Stimulated activated CD8-positive, alpha-beta memory T cell treated with anti-CD3 and anti-CD28 coated beads, Interleukin-7, amount 100 ng/mL, for 24 hours (primary cell): ENCODE measurements at places on chromosomes 6 and 20.

DNA sequence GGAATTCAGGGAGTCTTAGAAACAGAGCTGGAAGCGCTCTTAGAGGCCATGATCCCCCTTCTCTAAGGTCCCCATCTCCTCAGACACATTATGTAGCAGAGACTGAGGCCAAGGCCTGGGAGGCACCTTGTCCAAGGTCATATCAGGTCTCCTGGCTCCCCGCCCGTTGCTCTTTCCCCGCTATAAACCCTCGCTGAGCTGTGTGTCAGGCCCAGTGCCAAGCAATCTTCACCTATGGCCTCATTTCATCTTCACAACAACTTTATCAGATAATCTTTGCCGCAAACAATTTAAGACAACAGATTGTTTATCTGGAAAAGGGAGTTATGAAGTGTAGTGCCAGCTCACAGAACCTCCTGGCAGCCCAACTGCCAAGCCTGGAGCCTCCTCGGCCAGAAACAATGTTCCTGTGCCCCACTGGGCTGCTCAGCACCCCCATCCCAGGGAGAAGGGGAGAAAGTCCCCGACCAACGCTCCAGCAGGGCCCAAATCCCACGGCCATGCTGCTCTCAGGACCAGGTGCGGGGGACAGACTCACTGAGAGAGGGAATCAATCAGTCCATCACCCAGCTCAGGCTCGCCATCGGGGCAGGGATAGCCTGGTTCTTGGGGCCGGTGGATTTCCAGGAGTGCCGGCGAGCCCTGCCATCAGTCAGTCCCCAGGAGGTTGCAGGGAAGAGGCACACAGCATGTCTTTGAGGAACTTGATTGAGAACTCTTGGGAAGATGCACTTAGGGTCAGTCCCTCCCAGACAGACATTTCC lies 16.9 kb upstream of the FANCE start:
- no peak for DNase-seq

GRCh38 chr6:1931817-1932216 lies 313.6 kb downstream of the GMDS start:
- DNase-seq = no peak

DNA sequence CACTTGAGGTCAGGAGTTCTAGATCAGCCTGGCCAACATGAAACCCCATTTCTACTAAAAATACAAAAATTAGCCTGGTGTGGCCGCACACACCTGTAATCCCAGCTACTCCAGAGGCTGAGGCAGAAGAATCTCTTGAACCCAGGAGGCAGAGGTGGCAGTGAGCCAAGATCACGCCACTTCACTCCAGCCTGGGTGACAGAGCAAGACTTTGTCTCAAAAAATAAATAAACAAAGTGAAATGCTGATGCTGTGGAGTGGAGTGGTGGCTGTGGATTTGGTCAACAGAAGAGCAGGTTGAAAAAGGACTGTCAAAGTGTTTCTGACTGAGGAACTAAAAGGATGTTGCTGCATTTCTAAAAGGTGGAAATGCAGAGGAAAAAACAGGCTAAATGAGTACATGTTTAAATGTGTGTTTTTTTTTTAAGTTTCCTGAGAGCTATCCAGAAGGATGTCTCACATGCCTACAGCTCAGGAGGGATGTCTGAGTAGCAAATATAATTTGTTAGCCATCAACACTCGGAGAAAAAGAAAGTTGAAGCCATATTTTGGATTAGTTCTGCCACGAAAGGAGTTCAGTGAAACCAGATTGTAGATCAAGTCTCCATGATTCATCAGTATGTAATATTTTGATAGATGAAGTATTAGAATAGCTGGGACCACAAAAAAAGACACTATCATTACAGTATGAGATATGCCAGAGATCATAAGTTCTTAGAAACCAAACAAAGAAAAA lies 621.1 kb upstream of the ADGRB3 start:
- no peak for DNase-seq

DNA sequence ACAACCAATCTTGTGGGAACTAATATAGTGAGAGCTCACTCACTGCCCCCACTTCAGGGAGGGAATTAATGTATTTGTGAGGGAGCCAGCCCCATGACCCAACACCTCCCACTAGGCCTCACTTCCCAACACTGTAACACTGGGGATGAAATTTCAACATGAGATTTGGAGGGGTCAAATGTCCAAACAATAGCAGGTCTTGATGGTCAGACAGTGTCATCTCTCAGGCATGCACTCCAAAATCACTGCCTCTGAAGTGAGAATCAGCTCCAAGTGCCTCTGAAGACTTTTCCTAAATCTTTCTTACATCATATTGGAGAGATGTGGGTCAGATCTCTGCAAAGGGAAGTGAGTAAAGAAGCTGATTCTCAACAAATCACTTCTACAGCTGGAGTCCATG lies 13.8 kb upstream of the SAYSD1 start:
- DNase-seq = no peak

DNA sequence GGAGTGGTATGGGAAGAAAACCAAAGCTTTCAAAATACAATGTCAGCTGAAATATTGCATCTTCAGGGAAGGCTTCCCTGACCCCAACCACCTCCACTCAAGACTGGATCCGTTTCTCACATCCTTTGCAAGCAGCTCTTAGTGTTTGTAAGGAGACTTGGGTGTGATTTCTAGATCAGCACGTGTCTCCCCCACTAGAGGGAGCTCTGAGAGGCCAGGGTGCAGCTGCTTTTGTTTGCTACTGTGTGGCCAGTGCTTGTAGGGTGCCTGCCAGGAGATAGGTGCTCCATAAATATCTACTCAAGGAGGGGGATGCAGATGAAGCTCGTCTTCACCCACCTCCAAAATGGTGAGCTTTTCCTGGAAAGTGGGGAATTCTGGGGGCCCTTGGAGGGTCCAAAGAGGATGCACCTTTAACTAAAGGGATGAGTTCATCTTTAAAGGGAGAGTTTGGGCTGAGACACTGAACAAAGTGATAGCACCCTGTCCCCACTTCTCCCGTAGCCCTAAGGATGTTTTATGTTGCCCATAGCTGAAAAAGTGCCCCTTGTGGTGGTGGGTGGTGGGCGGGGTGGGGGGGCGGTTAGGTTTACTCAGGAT lies 52.6 kb upstream of the MAFB start:
- no peak for DNase-seq

- DNase-seq = no peak
Measured at GRCh38 chr6:131054392-131055250, 8.4 kb downstream of the EPB41L2 start.

DNA sequence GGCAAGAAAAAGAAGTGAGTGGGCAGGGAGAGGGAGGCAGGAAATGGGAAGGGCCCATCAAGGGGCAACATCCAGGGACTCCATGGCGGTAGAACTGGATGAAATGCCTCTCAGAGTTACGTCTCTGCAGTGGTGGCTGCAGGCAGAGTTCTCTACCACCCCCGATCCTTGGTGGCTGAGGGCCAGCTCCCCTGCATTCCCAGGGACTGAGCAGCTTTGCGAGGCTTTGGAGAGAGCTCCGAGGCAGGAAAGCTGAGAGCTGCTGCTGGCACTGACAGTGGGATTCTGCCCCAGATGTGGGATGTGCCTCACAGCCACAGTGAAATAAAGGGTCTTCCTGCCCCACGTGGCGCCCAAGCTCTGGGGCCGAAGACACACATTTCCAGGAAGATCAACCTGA lies 236.6 kb downstream of the SLC24A3 start:
- DNase-seq = no peak

DNA sequence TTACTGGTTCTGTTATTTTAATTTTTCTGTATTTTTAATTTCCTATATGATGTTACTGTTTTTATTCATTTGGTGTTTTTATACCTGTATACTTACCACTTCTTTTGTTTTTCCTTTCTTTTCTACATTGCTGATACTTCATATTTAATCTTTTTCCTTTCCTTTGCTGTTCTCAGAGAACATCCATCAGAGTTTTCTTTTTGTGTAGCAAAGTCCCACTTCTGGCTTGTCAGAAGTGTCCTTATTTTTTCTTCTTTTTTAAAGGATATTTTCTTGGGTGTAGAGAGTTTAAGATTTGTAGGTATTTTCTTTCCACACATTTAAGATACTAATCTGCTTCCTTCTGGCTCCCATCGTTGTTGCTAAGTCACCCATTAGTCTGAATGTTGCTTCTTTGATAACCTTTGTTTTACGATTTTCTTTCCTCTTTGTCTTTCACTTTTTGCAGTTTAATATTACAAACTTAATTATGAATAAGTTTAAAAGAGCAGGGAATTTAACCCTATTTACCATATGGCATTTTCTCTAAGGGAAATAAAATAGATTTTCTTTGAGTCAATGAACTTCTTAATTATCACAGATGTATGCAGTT lies 18.5 kb downstream of the CD2AP start:
- DNase-seq = no peak

DNA sequence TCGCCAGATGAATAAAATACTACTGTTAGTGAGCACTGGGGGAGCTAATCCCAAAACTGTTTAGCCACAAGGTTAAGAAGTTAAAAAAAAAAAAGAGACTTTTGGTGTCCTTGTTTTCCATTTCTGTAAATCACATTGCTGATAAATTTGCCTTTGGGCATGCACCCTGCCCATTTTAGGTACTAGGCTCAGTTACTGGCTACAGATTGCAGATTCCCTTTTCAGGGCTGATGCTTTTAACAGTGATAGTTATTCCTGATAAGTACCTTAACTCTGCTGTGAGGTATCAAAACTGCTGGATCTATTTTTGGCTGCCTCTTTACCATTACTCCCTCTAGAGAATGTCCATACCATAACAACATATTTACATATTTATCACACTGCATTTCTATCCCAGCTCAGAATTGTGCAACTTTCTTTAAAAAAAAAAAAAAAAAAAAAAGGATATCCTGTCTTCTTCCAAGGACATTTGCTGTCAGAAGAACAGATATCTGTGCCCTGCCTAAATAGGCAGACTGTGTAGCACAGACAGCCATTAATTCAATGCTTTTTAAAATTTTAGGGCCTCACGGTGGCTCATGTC lies 94.5 kb downstream of the SSR1 start:
- DNase-seq = no peak

GRCh38 chr6:145400508-145400907 lies 334.8 kb downstream of the EPM2A start:
- no peak for DNase-seq

- no peak for DNase-seq
Measured at GRCh38 chr20:64142590-64142989, 21.7 kb upstream of the MYT1 start.

DNA sequence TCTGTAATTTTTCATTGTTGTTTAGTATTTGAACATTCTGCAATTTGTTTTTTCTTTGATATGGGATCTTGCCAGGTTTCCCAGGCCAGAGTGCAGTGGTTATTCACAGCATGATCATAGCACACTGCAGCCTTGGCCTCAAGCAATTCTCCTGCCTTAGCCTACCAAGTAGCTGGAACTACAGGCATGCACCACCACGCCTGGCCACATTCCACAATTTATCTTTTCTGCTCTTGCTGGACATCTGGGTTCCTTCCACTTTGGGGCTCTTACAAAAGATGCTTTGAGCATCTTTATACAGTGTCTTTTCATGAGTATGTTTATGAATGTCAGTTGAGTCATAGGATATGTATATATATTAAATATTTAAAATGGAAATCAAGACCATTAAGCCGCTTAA lies 42.0 kb downstream of the PGM3 start:
- DNase-seq = no peak

DNA sequence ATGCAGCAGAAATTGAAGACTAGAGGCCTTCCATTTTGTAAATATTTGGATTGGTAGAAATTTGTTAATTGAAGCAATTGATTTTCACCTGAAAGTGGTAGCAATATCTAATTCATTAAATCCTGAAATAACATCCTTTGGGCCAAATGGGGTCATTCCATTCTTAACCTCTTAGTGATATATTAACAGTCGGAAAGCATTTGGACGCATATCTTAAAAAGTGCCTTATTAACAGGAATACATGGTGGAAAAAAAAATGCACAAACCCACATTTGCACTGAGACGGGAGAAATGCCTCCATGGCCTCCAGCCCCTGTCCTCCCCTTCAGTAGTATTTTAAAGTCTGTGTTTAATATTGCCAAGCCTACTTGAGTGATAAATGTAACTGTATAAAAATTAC lies 205.5 kb downstream of the TFAP2B start:
- no peak for DNase-seq

GRCh38 chr6:121880831-121881230 lies 445.4 kb downstream of the GJA1 start:
- no peak for DNase-seq

DNA sequence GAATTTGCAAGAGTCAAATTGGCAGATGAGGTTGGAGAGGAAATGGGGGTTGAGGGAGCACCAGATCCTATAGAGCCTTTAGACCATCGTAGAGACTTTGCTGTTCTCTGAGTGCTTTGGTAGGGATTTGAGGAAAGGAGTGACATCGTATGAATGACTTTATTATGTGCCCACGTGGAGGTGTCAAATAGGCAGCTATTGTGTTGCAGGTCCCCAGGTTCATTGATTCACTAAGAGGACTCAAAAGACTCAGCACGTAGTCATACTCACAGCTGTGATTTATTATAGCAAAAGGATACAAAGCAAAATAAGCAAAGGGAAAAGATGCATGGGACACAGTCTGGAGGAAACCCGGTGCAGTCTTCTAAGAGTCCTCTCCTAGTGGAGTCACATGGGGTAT lies 2.2 kb downstream of the MTRES1 start:
- no peak for DNase-seq

DNA sequence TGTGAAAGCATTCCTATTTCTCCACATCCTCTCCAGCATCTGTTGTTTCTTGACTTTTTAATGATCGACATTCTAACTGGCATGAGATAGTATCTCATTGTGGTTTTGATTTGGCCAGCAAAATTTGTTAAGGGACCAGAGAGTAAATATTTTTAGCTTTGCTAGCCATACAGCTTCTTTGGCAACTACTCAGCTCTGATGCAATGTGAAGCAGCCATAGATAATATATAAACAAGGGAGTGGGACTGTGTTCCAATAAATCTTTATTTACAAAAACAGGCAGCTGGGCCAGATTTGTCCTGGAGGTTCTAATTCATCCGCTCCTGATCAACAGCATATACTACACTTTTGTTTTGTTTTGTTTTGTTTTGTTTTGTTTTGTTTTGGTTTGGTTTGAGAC lies 202.9 kb downstream of the ZNF217 start:
- no peak for DNase-seq

DNA sequence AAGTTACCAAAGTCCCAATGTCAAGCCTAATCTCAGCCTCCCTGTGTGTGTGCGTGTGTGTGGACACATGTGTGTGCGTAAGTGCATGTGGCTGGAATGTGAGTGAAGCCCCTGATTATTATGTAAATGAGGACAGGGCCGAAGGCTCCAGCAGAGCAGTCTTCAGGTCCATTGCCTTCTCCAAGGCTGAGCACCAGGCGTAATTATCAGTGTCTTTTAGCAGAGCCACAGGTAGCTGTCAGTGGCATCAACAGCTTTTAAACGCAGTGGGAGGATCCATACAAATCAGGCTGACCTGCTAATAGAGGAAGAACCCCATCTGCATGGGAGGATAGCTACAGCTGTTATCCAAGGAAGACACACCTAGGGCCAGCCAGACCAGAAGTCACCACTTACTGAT lies 324.3 kb upstream of the MOCS1 start:
- no peak for DNase-seq
